Eye (tissue), 1 donor: ENCODE measurements at places on chromosomes 5 and 9.

DNA sequence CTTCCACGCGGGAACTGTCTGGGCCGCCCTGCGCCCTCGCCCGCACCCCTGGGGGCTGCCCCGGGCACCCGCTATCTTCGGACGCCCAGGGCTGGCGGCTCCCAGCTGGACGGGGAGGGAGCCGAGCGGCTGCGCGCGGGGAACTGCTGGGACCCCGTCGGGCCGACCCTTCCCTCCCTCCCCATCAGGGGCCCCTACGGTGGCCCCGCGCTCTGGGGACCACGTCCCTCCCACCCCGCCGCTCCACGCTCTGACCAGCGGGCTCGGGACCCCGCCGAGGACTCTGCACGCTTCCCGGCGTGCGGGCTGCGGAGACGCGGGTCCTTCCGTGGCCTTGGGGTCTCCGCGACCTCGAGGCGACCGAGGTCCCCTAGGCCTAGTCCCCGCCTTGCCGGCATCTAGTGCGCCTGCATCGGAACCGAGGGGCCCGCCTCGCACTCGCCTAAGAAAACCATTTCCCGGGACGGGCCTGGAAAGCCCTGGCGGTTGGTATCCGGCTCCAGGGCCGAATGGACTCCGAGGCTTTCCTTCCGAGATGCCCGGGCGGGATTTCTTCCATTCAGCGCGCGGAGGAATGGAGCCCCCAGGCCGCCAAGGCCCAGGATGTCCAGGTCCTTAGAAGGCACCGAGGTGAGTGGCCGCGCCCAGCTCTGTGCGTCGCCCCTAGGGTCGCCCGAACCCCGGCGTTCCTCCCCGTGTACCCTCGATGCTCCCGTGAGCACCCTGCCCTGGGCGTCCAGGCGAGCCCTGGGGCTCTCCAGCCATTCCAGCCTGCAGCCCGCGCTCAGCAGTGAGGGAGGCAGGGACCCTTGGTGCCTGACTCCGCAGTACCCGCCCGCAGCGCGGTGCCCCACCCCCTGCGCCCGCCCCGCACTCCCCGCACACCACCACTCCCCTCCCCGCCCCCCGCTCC is 705 bp upstream of the SLC6A3 start:
- peak; percentile 41 for DNase-seq

- DNase-seq, result no peak
Observed at GRCh38 chr9:135666534-135667462, 3.7 kb downstream of the LCN9 start.

DNA sequence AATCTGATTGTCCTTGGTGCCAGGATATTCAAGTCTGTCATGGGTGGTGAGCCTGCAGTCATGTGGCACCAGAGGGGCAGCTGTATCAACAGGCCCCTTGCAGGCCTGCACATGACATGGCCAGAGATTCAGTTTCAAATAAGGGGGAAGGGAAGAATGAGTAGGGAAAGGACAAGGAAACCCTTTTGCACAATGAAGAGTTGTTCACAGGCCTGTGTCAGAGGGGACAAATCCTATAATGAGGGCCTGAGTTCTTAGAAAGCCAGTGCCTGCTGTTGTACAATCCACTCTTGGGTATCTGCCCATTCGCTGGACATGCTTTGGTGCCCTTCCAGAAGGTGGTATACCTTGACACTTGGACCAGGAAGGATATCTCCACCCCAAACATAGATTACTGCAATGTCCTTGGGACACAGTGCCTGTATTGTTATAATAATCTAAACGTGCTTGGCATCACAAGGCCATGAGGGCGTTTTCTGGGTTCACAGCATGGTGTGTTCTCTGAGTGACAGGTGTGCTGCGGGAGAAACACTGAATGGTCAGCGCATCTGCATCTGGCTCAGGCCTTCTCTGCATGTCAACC is 1.9 kb upstream of the TMEM171 start:
- no peak for DNase-seq

DNA sequence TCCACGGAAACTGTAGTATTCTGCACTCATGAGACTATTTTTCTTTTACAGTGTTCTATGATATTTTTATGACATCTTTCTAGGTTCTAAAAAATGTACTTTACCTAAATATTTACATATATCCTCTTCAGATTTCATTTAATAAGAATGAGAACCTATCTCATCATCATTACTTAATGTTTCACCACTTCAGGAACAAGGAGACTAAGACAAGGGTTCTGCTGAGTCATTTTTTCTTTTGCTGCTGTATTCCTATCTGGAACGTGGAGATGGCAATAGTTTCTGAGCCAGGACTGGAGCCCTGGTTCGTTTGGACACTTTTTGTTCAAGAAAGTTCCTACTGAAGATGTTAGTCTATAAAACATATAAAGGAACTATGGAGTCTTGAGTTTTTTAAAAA is 258.2 kb upstream of the MAP3K1 start:
- no peak for DNase-seq

DNA sequence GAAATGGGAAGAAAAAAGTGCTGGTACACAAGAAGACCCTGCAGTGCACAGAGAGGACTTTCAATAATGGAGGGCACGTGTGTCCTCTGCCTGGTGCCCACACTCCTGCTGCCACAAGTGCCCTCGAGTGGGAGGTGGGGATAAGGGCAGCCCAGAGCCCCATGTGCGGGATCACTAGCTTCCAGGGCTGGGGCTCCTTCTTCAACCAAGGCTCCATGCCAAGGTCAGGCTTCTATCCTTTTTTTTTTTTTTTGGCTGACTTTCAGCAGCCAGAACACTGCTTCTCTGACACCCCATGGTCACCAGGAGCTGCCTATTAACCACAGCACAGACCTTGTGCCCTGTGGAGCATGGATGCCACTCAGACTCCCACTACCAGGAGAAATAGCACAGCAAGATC is 7.5 kb downstream of the ACSL6 start:
- no peak for DNase-seq

DNA sequence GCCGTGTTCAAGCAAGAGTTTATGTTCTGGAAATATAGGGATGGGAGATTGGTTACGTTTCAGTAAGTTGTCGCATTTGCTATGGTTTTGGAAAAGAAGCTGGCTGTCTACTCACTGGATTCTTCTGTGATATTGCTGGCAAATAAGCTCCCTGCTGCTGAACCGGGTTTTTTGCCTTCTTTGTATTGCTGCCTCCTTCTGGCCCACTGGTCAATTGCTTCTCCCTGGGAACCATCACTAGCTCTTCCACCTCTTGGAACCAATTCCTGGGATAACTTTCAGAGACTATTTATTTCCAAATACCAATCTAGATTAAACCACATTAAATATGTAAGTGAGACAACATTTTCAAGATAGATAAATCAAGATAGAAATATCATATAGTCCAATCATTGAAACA is 43.0 kb downstream of the NUDT12 start:
- DNase-seq, result no peak

- DNase-seq, result no peak
Observed at GRCh38 chr5:29157975-29158374, 2035.5 kb upstream of the CDH6 start.
